ENCODE measurements at places on chromosomes 11 and 22. TPM values are rescaled to one million over a fixed set of nuclear protein-coding genes. Genes with fewer than 3 reads are reported as not detected.

DNA sequence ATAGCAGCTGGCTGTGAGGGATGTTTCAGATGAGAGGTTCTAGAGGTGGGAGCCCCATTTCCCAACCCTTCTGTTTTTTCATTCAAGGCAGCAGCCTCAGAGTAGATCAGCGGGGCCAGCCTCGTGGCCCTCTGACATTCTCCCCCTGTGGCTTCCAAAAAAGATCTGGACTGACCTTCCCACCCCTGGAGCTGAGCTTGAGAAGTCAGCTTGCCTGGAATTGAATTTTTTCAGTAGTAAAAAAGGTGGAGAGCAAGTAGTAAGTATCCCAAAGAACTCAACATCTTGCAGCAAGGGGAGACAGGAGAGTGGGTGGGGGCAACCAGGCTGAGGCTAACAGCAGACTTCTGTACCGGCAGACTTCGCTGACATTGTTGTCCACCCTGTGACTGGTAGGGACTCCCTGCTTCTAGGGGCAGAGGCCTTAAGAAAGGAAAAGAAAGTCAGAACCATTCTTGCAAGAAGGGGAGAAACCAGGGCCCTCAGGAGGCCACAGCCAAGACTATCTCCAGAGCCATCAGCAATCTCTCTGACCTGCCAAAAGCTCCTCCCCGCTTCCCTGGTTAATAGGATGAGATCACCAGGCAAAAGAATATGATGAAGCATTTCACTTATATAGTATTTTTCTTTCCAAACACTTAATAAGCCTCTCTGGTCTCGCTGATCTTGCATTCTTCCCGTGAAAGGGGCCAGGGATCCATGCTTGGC, 2.0 kb upstream of the GRIK4 start:
- DNase-seq = no peak

DNA sequence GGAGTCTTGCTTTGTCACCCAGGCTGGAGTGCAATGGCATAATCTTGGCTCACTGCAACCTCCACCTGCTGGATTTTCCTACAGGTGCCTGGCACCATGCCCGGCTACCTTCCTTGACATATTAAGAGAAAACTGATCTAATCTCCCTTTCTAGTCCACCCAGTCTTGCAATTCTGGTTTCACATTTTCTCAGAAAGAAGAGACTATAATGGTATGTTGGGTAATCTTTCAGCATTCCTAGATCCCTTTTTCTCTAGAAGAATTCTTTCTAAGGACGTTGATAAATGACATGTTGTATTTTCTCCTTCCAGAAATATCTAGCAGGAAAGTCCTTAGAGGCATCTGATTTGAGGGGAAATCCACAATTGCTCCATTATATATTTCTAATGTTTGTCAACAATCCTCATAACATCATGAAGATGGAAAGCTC, 10.4 kb upstream of the HSPA8 start:
- DNase-seq = no peak

DNA sequence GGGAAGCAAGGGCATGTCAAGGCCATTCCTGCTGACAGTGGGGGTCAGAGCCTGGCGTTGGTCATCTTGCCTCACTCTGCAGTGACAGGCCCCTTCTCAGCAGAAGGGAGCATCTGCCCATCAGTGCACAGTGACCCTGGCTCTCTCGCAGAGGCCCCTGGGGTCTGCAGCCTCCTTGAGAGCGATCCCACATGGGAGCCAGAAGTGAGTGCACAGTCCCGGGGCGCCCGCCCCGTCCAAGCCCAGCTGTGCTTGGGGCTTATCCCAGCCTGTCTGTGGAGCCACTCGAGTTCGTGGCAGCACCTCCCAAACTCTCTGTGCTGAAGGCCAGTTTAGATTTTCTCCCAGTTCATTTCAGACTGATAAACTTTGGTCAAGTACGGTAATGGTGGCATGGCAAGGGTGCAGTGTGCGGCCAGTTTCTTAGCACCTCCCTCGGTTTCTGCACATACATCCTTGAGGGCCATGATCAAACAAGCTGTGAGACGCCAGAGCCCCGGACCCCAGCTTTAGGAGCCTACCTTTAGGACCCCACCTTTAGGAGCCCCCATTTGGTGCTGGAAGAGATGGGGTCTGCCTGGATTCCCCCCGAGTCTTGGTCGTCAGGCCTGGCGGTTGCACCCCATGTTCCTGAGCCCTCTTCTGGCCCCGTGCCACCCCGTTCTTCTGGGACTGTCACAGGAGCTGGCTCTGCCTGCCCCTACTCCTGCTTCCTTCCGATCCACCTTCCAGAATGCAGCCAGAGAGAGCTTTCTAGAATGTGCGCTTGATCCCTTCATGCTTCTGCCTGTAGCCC, 369.4 kb downstream of the TBC1D22A start:
- no peak for DNase-seq

OLFML1 gene
- total RNA-seq = 7.4 TPM

GRCh38 chr11:70551351-70552166, 153.2 kb downstream of the CTTN start:
- DNase-seq = no peak

CCDC73 gene
- total RNA-seq = not detected

GRCh38 chr22:39147335-39148025, 5.0 kb downstream of the CBX7 start:
- no peak for DNase-seq

OR52I1 gene
- not detected for total RNA-seq

WEE1 gene
- total RNA-seq = 44.3 TPM

SCGB1D2 gene
- not detected for total RNA-seq

SART1 gene
- total RNA-seq = 32.5 TPM

GRCh38 chr11:104582431-104582830, 315.8 kb downstream of the CASP12 start:
- DNase-seq = no peak

DNA sequence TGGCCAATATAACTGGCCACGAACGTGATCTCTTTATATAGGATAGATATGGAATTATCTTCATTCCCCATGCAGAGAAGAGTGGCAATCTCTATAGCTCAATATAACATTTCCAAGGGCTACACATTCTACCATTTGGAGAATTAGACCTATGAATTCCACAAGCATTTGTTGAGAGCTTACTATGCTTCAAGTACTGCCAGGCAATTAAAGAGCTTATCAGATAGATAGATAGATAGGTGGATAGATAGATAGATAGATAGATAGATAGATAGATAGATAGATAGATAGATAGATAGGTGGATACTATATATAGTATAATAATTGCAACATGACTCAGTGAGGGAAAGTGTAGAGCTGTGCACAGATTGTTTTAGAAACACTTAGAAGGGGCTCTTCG, 1.5 kb upstream of the OR6X1 start:
- no peak for DNase-seq

IGSF9B gene
- 67.1 TPM for total RNA-seq

GRCh38 chr11:115324581-115325432, 179.4 kb downstream of the CADM1 start:
- no peak for DNase-seq

DNHD1 gene
- 23.9 TPM for total RNA-seq

DNA sequence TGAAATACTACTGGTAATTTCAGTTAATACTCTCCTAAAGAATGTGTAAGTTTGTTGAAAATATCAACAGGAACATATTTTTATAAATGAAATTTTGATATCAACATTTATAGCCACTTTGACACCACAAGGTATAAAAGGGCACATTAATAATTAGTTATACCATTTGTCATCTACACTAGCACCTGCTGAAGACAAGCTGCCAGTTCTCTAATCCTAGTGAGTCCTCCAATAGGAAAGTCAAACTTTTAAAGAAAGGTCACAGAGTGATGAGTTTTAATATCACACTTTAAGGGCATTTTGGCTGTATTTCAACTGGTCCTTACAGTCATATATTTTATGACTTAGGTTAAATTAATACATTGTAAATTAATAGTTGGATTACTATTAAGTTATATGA, 52.3 kb downstream of the APOL5 start:
- no peak for DNase-seq

MS4A15 gene
- not detected for total RNA-seq

C11orf42 gene
- not detected for total RNA-seq

GRCh38 chr11:38498721-38499120, 1900.7 kb upstream of the RAG2 start:
- DNase-seq = no peak

GRCh38 chr11:90124371-90124770, 10.1 kb upstream of the NAALAD2 start:
- DNase-seq = no peak

- DNase-seq = no peak
Measured at GRCh38 chr11:57394203-57394965, 3.9 kb upstream of the PRG2 start.

- DNase-seq = no peak
Measured at GRCh38 chr11:126997196-126997595, 3.4 kb downstream of the KIRREL3 start.

DNA sequence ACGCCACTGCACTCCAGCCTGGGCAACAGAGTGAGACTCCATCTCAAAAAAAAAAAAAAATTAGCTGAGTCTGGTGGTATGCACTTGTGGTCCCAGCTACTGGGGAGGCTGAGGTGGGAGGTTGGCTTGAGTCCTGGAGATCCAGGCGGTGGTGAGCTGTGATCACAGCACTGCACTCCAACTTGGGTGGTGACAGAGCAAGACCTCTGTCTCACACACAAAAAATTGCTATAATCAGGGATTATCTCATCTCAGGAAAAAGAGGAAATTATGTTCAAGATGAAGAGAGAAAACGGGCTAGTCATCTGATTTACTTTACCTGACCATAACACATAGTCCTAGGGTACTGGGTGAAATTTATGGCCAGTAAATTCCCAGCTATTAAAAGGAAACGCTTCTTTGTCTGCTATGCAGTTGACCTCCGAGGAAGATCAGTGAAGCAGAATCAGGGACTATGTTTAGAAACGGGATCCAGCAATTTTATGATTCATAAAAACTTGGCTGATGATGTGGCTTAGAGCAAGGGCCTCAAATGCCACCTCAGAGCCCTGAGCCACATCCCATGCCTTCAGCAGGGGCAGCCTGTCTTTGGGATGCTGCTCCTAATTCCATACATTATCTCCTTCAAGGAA, 386.2 kb downstream of the NTM start:
- no peak for DNase-seq

ARHGAP42 gene
- total RNA-seq = 5.6 TPM

ZC3H12C gene
- 13.6 TPM for total RNA-seq

ABCC8 gene
- total RNA-seq = 0.42 TPM

DNA sequence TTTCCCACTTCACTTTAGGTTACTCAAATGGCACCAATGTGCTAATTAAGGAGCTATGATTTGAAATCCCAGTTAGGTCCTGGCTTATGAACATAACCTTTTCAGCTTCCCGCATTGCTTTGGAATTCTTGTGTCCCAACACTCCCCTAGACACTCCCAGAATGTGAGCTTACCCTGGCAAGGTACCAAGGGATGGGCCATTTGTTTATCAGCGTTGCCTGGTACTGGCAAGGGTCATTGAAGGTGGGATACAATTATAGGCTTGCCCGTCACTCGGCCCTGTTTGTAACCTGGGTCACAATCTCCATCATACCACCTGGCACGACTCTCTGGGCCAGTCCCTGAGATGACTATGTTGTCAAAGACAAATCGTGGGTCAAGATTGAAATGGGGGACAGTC, 5.4 kb downstream of the CSRP3 start:
- DNase-seq = no peak

GP1BB gene
- 30.3 TPM for total RNA-seq

GRCh38 chr11:46541593-46542371, 52.0 kb downstream of the AMBRA1 start:
- DNase-seq = no peak

- no peak for DNase-seq
Measured at GRCh38 chr22:39925909-39926679, 25.2 kb downstream of the GRAP2 start.

TRABD gene
- total RNA-seq = 31.7 TPM

- no peak for DNase-seq
Measured at GRCh38 chr22:27625769-27626674, 175.5 kb downstream of the MN1 start.

GRCh38 chr11:1359556-1359955, 30.2 kb upstream of the BRSK2 start:
- no peak for DNase-seq

DDTL gene
- 5.4 TPM for total RNA-seq

DNA sequence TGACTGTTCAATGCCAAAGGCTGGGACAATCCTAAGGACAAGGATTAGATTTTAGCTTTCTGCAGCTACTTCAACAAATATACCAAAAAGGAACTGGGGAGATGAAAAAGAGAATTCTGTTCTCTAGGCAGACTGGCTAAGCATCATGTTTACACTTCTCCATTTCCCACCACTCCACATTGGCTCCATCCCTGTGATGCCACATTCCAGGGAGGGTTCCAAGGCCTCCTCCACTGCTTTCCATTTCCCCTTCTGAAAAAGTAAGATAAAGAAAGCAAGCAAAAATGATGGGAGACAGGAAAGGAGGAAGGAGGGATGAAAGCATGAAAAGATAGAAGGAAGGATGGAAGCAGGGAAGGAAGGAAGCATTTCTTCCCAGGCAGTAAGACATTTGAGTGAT, 315.8 kb downstream of the BLID start:
- no peak for DNase-seq

DNA sequence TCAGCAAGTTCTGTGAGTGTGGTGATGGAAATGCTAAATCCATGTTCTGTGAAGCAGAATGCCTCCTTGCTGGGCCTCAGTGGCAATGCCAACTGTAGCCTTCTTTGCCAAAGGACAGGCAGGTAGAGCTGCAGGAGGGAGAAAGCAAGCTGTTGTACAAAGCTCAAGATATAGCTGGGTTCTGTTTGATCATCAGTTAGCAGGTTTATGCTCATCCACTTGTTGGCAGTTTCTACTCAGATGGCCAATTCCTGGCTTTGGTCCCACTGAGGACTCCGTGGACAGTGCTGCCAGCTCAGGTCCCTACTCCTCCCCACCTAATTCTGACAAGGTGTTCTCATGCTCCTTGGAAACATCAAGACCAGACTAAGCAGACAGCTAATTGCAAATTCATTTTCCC, 65.1 kb downstream of the PRSS23 start:
- no peak for DNase-seq

DNA sequence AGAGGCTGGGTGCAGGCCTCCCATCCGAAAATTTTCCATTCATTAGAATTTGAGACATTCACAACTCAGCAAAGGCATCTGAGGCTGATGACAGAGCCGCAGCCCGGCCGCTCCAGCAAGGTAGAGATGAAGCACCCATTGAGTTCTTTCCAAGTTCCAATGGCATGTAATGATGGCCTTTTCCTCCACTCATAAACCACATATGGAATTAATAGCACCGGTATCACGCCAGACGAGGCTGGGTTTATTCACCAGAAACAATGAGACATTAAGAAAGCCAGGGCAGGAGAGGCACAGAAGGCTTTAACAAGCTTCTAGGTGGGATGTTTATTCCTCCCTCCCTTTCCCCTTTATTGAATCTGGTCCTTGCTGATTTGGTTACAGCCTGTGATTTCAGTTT, 534.4 kb downstream of the MN1 start:
- no peak for DNase-seq

- DNase-seq = no peak
Measured at GRCh38 chr11:91694331-91694730, 530.3 kb upstream of the FAT3 start.
